ENCODE measurements at places on chromosomes 6 and 20.

DNA sequence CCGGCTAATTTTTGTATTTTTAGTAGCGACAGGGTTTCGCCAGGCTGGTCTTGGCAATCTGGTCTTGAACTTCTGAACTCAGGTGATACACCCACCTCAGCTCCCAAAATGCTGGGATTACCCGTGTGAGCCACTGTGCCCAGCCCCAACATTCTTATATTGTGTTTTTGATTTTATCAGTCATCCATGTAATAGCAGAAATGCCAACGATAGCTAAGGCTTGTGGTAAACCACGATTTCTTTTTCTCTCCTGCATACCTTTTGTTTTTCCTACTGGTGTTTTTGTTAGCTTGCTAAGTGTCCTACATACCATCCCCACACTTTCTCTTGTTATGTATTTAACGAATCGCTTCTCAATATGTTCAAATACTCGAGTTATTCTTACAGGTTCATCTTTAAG is 12.1 kb downstream of the PHACTR2 start:
- no peak for DNase-seq

- no peak for DNase-seq
Observed at GRCh38 chr6:41039060-41039998, at the start of gene UNC5CL. TSS of gene UNC5CL (minus strand) at chr6:41039221. CDS start at chr6:41035074, 4,147 bp downstream.

- no peak for DNase-seq
Observed at GRCh38 chr6:27532820-27533538, 60.1 kb upstream of the ZNF184 start.

DNA sequence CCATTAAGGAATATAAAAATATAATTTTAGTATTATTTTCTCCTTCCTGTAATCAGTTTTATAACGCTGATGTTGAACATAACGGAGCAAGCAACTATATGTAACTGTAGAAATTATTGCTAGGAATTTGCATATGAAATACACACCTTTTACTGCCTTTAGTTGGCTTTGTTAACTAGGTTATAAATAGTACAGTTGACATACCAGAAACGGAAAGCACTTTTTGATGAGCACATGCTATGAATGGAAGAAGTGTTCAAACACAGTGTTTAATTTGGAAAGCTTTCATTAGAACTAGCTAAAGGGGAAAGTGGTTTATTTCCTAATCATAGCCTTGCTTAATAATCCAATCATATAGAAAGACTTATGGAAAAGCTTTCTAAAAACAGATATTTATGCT is 25.3 kb upstream of the BEND3 start:
- no peak for DNase-seq

- DNase-seq = no peak
Observed at GRCh38 chr20:49230561-49231133, 11.4 kb downstream of the DDX27 start.

DNA sequence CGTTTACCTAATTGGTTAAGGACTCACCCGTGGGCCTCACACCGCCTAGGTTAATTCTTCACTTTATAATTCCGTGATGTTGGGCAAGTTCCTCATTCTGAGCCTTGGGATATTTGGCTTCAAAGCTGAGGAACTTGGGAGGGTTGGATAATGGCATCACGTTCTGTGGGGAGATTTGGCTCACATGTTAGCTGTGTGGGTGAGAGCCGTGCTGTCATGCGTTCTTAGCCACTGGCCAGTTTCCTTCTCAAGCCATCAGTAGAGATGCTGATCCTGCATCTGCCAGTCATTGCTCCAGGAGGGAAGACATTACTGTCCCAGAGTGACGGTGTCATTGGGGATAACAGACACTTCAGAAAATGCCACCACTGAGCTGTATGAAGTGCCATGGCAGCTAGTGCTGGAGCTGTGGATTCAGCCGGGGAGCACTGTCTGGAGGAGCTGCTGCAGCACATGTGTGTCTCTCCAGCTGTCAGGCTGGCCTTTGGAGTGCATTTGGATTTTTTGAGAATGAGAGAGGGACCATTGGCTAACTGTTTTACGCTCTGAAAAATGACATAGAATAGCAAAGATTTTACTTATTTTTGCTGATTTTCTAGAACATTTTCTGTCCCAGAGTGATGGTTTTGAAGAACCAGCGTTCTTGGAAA is 16.5 kb downstream of the IGF2R start:
- no peak for DNase-seq

GRCh38 chr20:41617059-41617901 is 897 bp downstream of the CHD6 start:
- DNase-seq = no peak

GRCh38 chr20:48503166-48503815 is 324.5 kb downstream of the PREX1 start:
- no peak for DNase-seq

DNA sequence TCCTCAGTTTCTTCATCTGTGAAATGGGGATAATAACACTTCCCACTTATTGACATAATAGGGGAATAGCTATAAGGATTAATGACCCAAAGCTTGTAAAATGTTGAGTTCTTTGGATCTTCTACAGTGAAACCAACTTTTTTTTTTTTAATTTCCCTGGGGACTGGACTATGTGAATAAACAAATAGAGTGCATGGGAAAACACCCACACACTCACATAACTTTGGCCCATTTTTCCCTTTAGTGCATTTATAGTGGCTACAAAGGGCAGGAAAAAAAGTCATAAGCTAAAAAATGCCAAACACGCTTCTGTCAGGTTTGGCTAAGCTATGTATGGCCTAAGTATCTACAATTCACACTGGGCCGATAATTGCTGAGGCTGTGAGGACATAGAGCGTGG is 406.2 kb upstream of the JAG1 start:
- DNase-seq = no peak

- DNase-seq = no peak
Observed at GRCh38 chr6:42022755-42023384, 27.5 kb upstream of the TAF8 start.

- DNase-seq = no peak
Observed at GRCh38 chr20:38125157-38126056, 39.7 kb downstream of the TGM2 start.

DNA sequence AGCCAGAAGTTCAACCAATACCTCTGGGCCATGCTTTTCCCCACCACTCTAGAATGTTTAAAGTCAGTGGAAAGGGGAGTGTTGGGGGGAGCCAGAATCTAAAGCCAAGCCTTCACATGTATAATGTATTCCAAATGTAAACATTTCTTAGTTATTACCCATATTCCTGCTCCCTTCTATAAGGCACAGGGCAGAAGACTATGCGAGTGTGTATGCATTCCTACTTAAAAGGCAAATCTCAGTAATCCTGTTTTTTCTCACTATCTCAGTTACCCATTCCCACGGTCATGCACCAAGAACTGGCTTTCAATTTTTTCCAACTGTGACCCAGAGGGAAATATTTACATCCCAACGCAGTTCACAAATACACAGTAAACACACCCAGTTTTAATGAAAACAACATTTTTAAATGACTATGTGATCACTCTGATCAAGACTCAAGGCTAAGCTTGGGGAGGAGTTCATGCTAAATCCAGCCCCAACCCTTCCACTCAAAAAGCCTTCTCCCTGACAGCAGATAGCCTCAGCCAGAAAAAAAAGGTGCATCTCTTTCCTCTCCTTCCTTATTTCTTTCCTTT is 57.5 kb downstream of the EPB41L2 start:
- no peak for DNase-seq

DNA sequence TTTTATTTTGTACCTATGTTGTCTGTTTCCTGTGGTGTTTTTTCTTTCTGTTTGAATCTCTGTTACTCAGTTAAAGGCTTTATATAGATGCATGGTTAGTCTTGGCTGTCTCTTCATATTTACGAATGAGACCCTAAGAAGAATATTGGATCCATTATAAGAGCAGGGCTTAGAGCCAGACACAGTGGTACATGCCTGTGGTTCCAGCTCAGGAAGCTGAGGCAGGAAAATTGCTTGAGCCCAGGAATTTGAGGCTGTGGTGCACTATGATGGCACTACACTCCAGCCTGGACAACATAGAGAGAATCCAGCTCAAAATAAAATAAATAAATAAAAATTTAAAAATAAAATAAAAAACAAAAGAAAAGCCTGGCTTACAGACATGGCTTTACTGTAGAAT is 211.1 kb downstream of the SOD2 start:
- DNase-seq = no peak

GRCh38 chr20:50089787-50090177 is 23.2 kb downstream of the UBE2V1 start:
- no peak for DNase-seq

GRCh38 chr20:8339349-8339748 is 207.3 kb downstream of the PLCB1 start:
- DNase-seq = no peak

DNA sequence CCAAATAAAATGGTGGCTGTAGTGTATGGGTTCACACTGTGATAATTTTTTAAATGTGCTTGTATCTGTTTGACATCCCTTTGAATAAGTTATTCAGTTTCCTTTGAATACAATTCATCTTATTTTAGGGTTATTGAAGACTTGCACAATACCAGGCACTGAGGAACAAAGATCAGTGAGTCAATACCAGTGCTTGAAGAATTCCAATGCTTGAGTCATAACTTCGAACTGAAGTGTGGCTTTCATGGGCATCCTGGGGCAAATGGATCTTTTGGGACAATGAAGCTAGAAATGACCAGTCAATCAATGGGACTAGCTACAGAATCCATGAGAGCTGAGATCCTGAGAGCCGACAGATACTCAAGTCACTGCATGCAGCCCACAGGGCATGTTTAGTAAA is 349.9 kb upstream of the FLRT3 start:
- DNase-seq = no peak

DNA sequence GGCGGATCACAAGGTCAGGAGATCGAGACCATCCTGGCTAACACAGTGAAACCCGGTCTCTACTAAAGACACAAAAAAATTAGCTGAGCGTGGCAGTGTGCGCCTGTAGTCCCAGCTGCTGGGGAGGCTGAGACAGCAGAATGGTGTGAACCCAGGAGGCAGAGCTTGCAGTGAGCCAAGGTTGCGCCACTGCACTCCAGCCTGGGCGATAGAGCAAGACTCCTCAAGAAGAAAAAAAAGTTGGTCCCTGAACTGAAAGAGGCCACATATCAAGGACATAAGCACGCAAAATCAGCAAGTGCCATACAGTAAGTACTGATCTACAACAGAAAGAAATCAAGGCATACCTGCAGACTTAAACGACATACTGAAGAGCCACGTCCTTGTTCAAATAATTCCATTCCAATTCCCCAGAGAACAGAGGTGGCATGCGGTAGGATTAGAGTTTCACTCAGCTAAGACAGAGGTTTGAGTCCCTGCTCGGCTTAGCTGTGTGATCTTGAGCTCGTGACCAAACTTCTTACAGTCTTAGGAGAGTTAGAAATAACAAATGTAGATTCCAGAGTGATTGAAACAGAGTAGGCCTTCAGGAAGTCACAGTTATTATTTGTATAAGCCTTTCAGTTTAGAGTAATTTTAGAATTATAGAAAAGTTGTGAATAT is 29.2 kb downstream of the B4GALT5 start:
- no peak for DNase-seq

- DNase-seq = no peak
Observed at GRCh38 chr20:63733117-63733516, 3.3 kb upstream of the LIME1 start.

DNA sequence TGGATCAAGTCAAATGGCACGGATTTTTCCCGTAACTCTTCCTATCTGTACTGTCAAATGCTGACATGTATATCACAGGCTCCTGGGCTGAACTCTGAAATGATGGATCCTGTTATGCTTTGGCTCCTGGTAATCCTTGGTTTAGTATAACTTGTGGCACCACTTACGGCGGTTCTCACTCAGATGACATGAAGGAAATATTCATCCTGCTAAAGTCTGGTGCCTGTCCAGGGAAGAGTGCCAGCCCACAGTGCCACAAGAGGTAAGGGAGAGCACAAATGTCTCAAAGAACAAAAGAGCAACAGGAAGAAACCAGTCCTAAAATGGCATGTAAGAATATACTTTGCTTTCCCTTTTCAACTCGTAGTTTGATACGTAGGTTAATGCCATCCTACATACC is 93.1 kb upstream of the TAB2 start:
- DNase-seq = no peak

DNA sequence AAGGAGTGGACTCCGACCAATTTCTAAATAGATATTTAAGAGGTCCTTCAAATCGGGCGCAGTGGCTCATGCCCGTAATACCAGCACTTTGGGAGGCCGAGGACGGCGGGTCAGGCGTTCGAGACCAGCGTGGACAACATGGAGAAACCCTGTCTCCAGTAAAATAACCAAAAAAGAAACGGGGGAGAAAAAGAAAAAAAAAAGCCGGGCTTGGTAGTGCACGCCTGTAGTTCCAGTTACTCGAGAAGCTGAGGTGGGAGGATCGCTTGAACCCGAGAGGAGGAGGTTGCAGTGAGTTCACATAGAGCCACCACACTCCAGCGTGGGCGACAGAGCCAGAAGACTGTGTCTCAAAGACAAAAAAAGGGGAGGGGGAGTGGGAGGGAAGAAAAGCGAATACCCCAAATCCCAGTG is 53.3 kb upstream of the HFE start:
- DNase-seq = no peak

DNA sequence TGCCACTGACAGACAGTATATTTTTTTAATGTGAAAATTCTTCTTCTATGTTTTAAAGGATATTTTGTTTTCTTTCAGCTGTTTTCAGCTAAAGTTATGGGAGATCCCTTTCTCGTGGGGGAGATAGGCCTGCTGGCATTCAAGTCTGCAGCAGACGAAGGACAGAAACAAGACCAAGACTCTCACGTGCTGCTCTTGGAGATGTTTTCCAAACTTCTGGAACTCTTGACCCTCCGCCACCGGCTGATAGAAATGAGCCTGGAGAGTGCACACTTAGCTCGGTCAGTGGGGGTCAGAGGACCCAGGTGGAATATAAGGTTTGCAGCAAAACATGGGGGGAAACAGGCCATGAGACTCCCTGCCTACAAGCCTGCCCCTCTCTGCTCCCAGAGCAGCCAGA is 120.5 kb downstream of the CD164 start:
- DNase-seq = no peak

GRCh38 chr6:134359302-134359701 is 41.4 kb upstream of the SGK1 start:
- no peak for DNase-seq
